ENCODE measurements at places on chromosomes 11 and 22.

- no peak for DNase-seq
These were observed 124.7 kb upstream of the BMAL1 start for GRCh38 chr11:13152736-13153541.

DNA sequence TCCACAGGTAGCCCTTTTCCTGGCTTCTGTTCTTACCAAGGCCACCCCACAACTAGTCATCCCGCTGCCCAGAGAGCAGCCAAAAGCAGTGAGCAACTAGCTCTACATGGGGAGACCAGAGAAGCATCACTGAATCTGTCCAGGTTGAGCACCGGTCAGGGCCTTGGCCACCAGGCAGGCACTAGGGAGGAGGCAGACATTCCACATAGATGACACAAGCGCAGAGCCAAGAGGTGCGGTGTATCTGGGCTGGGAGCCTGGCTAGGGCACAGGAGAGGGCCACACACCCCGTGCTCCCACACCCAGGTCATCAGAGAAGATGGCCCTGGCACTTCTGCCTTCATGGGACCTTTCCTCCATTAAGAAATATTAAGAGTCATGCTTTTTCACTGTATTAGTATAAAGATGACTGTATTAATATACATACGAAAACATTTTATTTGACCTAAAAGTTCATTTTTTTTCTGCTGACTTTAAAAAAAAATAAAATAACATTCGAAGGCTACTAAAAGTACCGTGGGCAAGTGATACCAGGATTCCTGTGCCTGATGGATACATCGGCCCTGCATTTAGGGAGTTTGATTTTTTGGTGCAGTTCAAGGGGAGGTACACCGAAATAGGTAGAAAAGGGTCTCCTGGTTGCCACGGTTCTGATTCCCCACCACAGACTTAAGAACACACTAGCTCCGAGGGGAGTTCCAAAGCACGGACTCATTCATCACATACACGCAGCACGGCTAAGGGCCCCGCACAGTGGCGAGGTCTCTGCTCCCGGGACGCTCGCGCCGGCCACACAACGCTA is 1.2 kb downstream of the DGCR2 start:
- DNase-seq: no peak

- DNase-seq: no peak
These were observed 125.2 kb upstream of the SYT13 start for GRCh38 chr11:45411228-45411946.

GRCh38 chr11:128471138-128471661 is 116.2 kb downstream of the ETS1 start:
- DNase-seq: no peak

GRCh38 chr22:20181194-20181883 is 30.5 kb upstream of the CCDC188 start:
- DNase-seq: no peak

GRCh38 chr11:27420217-27420616 is 52.4 kb downstream of the LGR4 start:
- DNase-seq: no peak

DNA sequence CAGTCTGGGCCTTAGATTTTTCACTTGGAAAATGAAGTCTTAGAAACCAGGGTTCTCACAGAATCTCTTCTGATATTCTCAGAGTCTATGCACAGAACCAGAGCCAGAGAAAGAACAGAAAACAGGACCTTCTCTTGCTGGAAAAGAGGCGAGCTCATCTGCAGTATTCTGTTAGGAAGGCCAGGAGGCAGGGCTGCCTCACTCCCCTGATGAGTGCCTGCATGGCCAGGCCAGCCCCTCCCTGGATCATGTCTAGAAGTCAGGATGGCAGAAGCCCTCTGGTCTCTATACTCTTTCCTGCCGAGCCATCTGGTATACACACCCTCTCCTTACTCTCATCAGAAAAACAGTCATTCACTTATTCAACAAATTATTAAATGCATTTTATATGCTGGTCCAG is 723 bp downstream of the OR51M1 start:
- no peak for DNase-seq

DNA sequence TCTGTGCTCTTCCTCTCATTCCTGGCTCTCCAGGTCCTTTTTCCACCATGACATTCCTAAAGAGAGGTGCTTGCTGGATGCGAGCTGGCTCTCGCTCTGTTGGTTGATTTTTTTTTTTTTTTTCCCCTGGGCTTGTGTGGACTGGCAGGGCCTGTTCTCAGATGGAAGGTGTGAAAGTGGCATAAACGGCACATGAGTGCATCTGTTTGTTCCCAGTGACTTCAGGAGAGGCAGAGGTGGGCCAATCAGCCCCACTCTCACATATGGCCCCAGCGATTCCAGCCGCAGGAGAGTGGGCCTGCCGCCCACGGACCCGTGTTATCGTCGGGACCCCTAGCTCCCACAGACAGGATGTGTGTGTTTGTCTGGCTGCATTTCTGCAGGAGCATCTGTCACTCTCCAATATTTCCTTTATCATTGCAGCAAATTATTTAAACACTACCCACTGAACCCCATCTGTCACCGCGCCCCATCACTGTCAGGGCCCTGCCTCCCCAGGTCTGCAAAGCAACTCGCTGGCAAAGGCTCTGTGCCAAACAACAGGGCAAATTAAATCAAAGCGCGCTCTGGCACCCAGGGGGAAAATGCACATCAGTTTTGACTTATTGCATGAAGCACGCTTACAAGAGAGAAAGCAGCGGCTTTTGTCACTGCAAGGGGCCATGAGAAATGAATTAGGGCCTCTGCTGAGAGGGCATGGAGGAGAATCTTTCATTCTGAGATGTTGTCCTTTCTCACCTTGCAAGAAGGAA is 886.3 kb downstream of the NTM start:
- no peak for DNase-seq

DNA sequence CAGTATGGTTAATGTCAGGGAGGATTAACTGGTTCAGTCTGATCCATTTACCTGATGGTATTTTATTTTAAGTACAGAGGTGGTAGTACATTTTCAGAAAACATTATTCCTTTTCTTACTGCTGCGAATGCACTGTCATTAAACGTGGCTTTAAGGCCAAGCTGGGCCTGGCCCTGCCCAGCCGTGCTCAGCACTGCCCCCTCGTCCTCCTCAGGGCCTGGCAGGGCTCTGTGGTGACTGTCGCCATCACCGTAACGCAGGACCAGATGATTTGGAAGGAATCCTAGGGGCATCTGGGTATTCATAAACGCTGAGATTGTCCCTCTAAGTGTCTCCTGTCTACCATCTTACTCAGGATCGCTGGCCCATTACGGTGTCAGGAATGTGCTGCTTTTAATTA is 302.0 kb downstream of the TBC1D22A start:
- no peak for DNase-seq

DNA sequence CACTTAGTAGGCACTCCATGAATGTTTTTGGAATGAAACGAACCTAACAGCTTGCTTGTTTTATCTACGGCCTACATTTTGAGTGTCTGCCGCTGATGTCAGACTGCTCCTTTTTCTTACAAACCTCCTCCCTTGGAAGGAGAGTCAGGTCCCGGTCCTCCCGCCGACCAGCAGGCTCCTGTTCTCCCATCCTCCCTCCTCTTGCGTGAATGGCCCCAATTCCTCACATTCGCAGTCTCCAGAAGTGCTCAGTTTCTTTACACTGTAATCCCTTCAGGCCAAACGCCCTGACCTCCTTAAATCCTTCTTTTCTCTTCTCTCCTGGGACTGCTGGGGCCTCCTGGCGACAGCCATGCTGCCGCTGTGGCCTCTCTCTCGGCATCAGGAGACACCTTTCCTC is 82.6 kb upstream of the CSNK2A3 start:
- no peak for DNase-seq

DNA sequence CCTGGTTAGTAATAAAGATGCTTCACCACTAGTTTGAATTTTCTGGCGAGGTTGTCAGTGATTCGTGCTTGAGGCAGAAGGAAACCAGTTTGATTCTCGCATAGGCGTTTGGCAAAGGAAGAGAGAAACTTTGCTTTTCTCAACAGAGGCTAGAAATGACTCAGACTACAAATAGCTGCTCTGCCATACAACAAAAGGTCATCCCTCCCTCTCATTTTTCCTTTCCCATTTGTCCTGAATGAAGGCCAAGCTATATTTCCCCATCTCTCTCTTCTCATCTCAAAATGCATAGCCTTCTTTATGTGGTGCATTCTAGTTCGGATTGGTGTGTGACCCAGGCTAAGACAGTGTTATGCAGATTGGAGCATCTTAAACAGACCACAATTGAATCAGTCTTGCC is 741.4 kb downstream of the NTM start:
- DNase-seq: no peak

- no peak for DNase-seq
These were observed 61.5 kb downstream of the PRSS23 start for GRCh38 chr11:86861810-86862209.

DNA sequence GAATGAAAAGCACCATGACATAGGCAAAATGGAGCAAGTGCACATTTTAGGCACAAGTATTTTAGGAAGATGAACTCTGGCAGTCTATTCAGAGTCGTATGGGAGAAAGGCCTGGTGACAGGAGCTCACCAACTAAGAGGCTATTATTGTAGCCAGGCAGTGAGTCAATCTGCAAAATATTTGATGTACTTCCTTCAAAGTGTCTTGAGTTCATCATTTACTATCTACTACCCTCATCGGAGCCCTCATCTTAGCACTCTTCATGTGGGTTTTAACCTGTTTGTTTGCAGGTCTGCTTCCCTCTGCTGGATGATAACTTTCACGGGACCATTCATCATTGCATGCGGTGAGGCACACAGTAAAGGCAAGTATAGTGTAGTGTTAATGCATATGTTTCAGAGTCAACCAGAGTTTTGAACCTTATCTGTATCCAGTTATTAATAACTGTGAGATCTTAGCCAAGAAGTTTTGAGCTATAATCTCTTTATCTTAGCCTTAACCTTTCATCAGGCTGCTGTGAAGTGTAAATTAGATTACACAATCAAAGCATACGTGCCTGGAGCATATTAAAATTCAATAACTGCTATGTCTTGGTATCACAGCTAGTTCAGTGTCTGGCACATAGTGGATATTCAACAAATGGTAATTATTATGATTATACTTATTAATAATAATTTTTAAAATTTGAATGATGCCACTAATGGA is 70.9 kb upstream of the SC5D start:
- DNase-seq: no peak

GRCh38 chr11:2741377-2742131 is 41.8 kb upstream of the KCNQ1OT1 start:
- DNase-seq: no peak

DNA sequence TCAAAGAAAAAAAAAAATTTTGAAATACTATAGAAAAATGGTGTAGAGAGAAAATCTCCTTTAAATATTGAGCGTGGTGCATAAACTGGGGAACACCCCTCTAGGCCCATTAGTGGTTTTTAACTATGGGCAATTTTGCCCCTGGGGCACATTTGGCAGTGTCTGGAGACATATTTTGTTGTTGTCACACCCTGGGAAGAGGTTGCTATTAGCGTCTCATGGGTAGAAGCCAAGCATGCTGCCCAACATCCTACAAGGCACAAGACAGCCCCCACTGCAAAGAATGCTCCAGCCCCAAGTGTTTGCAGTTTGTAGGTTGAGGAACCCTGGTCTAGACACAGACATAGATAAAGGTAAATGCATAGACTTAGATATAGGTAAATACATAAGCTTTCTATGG is 92.6 kb downstream of the KIAA1671 start:
- DNase-seq: no peak

- DNase-seq: no peak
These were observed 11.0 kb downstream of the CARS1 start for GRCh38 chr11:3046190-3046589.

- peak; percentile 66 for DNase-seq
These were observed 18.4 kb downstream of the ABTB2 start for GRCh38 chr11:34339149-34340064.

- DNase-seq: no peak
These were observed 187.8 kb downstream of the DDX10 start for GRCh38 chr11:108852701-108853100.

- DNase-seq: peak; percentile 43
These were observed 1.2 kb downstream of the ILK start for GRCh38 chr11:6604790-6605189.

DNA sequence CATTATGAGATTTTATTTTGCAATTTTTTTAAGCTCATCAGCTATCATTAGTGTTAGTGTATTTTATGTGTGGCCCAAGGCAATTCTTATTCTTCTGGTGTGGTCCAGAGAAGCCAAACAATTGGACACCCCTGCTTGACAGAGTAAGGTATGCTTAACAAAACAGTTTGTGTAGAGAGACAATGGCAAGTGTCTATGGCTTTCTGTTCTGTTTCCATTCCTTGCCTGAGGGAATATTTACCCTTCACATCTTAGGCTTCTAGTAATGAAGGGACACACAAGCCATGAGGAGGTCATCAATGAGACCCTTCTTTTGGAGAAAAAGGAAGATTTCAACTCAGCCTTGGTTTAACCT is 1278.4 kb upstream of the TENM4 start:
- no peak for DNase-seq

- DNase-seq: no peak
These were observed 98.5 kb downstream of the PDE2A start for GRCh38 chr11:72575533-72576242.

DNA sequence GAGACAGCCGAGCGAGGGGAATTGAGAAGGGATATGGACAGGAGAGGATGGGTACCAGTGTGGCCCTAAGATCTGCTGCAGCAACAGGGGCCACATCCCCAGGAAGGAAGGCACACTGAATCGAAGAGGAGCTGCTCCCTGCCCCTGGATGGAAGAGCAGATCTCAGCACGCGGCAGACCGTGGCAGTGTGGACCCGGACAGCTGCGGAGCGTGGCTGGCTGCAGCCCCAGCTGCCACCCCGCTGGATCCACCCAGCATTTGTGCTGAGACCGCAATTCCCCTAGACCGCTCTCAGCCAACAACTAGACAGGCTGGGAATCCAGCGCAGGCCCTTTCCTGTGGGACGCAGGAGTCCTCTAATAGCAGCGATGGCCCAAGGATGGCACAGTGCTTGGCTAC is 94.7 kb downstream of the NECTIN1 start:
- DNase-seq: no peak

DNA sequence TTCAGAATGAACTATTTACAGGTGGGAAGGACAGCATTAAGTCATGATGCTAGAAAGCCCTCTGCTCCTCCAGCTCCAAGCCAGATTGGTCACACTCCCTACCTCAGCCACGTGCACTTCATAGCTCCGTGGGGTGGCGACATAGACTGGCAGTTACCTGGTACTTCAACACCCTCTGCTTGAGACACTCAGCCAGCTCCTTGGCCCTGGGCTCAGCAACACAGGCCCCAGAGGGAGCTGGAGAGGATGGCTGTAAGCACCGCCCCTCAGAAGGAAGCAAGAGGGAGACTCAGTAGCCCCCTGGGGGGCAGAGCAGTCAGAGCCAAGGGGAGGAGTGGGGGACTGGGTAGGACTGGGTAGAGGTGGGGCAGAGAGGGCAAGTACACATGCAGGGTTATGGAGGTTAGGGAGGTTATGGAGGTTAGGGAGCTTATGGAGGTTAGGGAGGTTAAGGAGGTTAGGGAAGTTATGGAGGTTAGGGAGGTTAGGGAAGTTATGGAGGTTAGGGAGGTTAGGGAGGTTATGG is 102.1 kb upstream of the BID start:
- no peak for DNase-seq

DNA sequence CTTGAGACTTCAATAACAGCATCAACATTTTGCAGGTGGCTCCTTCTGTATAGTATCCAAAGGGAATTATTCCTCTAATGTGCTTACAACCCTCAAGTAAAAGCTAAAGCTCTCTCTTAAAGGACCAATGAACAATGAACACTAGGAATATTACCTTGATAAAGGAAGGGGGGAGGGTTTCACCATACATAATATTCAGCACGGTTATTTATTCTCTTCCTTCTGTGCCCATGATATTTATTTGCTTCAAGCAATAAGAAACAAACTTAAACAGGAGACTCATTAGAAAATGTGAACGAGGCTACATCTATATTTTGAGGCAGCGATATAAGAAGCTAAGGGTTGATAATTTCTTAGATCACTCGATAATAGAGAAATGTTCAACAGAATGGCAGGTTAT is 21.2 kb downstream of the BLID start:
- no peak for DNase-seq

GRCh38 chr11:995044-995751 is 41.3 kb downstream of the MUC6 start:
- no peak for DNase-seq
